ENCODE measurements at places on chromosomes 4 and X.

- DNase-seq, result no peak
These were observed 4.3 kb downstream of the GNL3L start for GRCh38 chrX:54534271-54534670.

- no peak for DNase-seq
These were observed 291.0 kb upstream of the CPEB2 start for GRCh38 chr4:14711259-14711658.

DNA sequence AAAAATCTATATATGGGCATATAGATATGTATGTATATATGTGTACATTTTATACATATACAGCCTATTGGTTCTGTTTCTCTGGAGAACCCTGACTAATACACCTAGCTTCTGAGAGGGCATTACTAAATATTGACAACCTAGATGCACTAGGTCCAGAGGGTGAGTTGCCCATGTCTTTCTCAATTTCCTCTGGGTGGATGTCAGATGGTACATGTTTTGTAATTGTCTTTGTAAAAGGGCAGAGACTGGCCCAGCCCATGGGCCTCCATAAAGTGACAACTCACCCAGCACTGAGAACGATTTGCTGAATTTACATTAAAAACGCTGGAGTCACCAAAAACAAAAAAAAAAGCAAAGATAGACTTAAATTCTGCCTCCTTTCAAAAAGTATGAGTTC lies 198.5 kb upstream of the FAM241A start:
- DNase-seq, result no peak

DNA sequence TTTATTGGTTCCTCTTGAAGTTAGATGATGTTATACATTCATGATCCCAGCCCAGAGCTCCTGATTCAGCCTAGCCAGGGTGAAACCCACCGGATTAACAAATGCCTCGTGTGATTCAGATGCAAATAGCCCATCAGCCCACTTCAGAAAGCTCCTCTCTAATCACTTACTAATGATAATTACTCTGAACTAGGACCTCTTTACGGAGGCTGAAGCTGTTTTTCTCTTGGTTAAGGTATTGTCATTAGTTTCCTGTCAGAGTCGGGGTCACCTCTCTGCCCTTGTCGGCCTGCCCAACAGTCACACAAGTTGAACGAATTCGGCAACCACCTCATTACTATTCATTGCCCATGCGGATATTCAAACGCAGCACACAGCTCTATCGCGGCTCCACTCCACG lies 36.6 kb downstream of the ZFP42 start:
- DNase-seq, result no peak

DNA sequence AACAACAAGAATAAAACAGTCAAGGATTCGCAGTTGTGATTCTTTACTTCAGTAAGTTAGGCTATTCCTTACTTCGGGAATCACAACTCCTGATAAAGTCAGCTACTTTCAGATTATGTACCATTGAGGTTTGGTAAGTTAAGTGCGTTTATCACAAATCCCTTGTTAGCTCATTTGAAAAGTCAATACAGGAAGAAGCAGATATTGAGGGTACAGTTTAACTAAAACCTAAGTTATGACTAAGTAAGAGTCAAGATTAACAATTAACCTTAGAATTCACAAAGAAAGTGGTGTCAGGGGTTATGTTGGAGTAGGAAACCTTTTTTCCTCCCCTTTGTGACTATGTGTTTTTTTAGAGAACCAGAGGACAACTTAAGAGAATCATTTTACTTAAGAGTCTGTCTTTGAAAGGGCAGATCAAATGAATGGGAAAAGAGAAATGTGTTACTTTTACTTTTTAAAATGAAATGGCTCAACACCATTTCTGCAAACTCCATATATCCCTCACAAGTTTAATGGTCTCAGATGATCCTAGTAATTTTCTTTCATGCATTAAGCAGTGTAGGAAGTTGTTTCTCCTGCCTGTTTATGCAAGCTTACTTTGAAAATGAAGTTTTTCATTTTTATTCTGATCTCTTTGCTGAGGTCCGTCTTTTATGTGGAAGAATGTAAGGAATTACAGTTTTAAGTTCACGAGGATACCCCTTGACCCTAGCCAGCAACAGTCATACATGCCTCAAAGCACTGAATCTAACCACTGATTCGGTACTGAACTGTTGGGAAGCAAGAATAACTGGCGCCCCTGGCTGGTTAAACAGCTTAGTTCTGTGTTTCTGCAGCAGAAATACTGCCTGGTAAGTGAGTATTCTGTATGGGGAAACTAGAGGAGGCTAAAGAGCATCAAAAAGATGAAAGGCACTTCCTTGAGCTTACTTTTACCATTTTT lies 211.7 kb downstream of the SLC4A4 start:
- peak; percentile 81 for DNase-seq

Measured in ACHN (cell line).